ENCODE measurements at places on chromosomes 4 and X. TPM values are rescaled to one million over a fixed set of nuclear protein-coding genes. Genes with fewer than 3 reads are reported as not detected.

The ZNF732 gene
- 0.10 TPM for total RNA-seq

The FDCSP gene
- total RNA-seq: not detected

- H3K36me3 ChIP-seq: no peaks in the 10 kb centered on the region
- DNase-seq: no peak
- H3K4me1 ChIP-seq: no peaks in the 10 kb centered on the region
- H3K27me3 ChIP-seq: peaks cover 2% of the 10 kb centered on the region
Measured at GRCh38 chrX:24607616-24608015, 39.5 kb downstream of the PCYT1B start.

GRCh38 chr4:98919996-98920395, 8.9 kb downstream of the EIF4E start:
- peaks cover 34% of the 10 kb centered on the region for H3K4me1 ChIP-seq
- DNase-seq: no peak
- no peaks in the 10 kb centered on the region for H3K27me3 ChIP-seq
- H3K27ac ChIP-seq: no peak overlapping the region

GRCh38 chr4:182754895-182755294, 162.3 kb downstream of the DCTD start:
- H3K27me3 ChIP-seq: peaks cover 4% of the 10 kb centered on the region
- no peaks in the 10 kb centered on the region for H3K36me3 ChIP-seq
- no peak overlapping the region for H3K4me3 ChIP-seq
- DNase-seq: no peak
- H3K4me1 ChIP-seq: no peaks in the 10 kb centered on the region

- H3K4me1 ChIP-seq: no peaks in the 10 kb centered on the region
- no peaks in the 10 kb centered on the region for H3K36me3 ChIP-seq
- no peak for DNase-seq
- peaks cover 35% of the 10 kb centered on the region for H3K27me3 ChIP-seq
Measured at GRCh38 chr4:99574530-99575324, at the start of gene MTTP. MTTP (plus strand) TSS chr4:99574824; CDS start chr4:99574910, 86 bp downstream.

Data from activated naive CD8-positive, alpha-beta T cell treated with anti-CD3 and anti-CD28 coated beads for 36 hours (primary cell).